Activated CD4-positive, alpha-beta T cell treated with anti-CD3 and anti-CD28 coated beads, Interleukin-2, amount 50 U/mL, for 24 hours (primary cell): ENCODE measurements at places on chromosomes 3 and 15.

DNA sequence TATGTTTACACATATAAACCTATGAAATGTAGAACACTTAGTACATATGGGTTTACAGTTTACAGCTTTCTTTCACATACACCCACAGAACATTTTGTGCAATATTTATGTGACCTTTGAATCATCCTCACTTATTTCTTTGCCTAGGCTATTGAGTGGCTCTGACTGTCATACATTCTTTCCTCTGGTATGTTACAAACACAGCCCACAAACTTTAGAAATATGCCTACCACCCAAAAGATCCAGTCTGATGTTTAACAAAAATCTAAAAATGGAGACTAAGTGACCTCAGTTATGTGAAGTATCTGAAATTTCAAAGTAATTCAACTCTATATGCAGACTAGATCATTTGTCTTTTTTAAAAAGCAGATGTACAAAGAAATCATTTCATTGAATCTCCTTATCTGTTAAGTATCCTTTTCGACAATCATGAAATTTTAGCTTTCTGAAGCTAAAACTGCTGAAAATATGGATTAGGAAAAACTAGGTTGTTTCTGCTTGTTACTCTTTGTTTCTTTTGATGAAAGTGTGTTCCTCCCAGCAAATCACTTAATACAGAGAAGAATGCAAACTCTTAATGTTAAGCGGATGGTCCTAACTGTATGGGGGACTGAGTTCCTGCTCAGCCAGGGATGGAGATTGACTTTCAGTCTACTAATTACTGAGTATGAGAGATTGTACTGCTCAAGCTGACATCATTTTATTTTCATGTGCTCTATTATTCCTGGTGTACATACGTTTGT, 27.7 kb downstream of the CCDC54 start:
- no peak for DNase-seq

DNA sequence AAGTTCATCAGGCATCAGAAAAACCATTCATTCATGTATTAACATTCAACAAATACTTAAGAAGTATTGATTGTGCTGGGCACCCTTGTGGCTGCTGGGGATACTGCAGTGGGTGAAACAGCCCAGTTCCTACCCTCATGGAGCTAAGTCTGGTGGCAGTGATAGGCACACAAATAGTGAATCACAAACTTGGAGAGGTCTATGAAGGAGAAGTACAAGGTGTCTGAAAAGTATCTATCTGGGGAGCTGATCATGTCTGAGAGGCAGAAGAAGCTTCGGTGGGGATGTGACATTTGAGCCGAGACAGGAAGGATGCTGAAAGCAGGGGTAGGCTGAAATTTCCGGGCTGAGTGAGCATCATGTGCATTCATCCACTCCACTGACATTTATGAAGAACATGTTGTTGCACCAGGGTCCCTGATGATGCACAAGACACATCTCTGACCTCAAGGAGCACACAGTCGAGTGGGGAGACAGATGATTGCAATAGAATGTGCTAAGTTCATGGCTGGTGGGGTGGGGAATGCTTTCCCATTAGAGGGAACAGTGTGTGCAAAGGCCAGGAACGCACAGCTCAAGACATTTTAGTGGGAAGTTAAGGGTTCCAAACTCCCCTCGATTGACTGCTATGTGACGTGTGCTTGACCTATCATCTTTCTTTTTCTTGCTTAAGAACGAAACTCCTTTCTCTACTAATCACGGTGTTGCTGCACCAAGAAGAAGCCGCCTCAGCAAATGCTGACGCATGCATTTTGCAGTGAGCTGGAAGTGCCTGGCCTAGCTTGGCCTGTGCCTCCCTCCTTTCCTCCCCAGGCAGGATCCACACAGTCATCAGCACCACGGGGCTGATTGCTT, 309.1 kb upstream of the ICE2 start:
- no peak for DNase-seq

GRCh38 chr15:35958975-35959374, 413.0 kb upstream of the DPH6 start:
- no peak for DNase-seq

GRCh38 chr3:41178576-41178975, 20.7 kb upstream of the CTNNB1 start:
- DNase-seq, result no peak

DNA sequence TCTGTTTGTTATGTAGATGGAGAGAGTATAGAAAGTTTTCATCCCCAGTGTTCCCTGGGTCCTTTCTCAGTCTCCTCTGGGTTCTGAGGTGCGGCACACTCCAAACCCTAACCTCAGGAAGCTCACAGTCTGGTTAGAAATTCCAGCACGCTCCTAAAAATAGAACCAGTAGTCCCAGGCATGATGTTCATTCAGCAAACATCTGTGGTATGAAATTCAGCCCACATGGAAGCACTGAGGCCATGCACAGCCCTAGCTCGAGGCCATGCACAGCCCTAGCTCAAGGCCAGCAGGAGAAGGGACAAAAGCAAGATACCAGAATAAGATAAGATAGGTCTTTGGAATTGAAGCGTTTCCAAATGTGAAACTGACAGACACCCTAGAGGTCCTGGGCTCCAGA, 82.3 kb upstream of the OXTR start:
- DNase-seq, result no peak

DNA sequence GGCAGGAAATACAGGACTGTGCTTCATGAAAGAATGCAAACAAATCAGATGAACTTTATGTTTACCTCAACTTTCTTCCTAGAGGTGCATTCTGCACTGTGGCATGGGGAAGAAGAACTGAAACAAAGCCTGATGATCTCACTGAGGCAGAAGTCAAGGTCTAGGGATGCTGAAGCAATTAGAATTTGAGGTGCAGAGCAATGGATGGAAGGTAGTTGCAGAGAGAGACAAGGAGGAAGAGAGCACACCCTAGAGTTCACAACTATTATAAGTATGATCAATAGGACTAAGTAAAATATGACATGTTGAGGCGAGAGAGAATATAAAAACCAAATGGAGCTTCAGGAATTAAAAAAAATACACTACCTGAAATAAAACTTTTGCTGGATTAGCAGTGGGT, 420.1 kb downstream of the EDEM1 start:
- no peak for DNase-seq

DNA sequence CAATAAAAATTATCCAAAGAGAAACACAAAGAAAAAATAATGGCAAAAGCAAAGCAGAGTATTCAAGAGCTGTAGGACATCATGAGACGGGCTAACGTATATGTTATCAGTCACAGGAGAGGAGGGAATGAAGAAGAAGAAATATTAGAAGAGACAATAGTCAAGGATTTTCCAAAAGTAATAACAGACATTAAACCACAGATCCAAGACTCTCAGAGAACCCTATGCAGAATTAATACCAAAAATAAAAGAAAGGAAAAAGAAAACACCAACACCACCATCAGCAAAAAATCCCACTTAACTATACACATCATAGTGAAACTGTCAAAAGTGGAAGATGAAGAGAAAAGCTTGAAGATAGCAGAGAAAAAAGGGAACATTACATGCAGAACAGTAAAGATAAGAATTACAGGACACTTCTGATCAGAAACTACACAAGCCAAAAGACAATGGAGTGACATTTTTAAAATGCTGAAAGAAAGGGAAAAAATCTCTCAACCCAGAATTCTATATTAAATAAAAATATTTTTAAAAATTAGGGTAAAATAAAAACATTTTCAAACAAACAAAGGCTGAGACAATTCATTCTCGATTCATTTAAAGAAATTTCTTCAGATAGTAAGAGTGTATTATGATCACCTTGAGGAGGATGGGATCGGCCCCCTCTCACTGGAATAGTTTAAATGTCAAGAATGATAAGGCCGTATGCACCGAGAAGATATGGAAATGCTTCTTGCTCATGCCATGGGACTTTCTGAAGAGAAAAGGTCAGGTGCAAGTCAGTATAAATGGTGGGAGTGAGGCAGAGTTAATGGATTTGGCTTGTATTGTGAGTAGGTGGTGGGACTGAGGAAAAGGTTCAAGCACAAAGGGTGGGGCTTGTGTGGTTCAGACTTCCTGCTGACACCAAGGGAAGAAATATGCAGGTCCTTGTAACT, 28.5 kb downstream of the TM2D3 start:
- no peak for DNase-seq

DNA sequence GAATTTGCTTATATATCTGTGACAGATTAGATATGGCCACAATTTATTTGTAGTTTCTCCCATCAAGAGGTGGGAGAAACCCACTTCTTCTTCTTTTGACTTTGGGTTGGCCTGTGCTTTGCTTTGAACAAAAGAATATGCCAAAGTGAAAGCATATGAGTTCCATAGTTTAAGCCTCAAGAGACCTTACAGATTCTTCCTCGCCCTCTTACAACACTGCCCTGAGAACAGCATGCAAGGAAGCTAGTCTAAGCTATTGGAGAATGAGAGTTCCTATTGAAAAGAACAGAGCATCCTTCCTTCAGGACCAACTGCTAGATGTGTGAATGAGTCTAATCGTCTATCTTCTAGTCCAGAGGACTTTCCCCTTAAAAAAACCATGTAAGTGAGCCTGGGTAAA, 394.8 kb downstream of the TUSC7 start:
- no peak for DNase-seq

DNA sequence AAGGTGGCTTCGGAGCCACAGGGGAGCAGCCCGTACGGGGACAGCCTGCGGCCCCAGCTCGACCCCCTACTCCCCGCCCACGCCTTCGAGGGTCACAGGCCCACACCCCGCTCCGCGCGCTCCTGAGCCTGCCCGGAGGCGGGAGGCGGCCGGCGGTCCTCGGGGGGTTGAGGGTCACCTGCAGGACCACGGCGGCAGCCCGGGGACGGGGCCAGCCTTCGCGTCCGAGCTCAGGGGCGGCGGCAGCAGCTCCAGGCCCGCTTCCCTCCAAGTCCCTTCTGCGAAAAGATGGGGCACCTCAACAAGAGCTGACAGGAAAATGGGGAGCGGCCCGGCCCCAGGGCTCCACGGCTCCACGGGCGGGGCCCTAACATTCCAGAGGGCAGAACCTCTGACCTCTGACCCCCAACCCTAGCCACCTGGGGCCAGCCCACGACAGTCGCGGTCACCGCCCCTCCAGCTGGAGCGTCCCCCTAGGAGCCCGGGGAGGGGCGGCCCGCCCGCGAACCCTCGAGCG, 428 bp downstream of the LYSMD4 start:
- no peak for DNase-seq

DNA sequence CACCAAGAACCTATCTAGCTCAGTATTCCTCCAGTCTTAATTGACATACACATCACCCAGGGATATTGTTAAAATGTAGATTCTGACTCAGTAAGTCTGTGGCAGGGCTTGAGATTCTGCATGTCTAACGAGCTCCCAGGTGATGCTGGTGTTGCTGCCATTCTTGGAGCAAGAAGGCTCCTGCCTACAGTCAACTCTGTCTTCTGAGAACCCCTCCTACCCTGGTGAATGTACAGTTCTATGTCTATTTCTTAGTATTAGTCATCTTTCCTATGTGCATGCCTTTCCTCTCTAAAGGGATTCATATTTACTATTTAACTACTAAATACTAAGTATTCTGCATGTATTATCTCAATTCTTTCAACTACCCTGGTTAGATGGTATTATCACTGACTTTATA, 268.7 kb downstream of the EDEM1 start:
- DNase-seq, result no peak

DNA sequence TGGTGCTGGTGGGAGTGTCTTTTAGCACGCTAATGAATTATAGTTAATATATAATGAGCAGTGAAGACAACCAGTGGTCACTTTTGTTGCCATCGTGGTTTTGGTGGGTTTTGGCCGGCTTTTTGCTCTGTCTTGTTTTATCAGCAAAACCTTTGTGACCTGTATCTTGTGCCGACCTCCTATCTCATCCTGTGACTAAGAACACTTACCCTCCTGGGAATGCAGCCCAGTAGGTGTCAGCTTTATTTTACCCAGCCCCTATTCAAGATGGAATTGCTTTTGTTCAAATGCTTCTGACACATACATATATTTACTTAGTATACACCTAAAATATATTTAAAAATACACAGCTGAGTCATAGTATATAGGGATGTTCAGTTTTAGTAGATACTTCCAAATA, 770.3 kb downstream of the PDCD6IP start:
- DNase-seq, result no peak

DNA sequence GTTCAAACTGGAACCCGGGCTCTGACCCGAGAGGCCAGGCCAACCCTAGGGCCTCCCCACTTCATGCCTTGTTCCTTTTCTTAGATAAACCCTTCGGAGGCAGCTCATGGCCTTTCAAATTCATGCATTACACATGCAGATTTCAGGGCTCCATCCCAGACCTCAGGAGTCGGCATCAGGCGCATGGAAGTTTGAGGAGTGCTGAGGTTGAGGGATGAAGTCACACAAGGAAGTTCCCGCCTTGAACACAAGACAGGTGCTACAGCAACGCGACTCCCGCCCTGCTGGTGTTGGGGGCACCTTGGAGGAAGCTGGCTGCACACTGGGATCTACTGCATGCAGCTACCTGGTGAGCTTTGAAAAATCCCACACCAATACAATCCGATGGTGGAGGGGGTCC, 245.2 kb upstream of the LYSMD4 start:
- DNase-seq, result no peak

- no peak for DNase-seq
These were observed 44.7 kb upstream of the NR2C2 start for GRCh38 chr3:14902719-14903118.

DNA sequence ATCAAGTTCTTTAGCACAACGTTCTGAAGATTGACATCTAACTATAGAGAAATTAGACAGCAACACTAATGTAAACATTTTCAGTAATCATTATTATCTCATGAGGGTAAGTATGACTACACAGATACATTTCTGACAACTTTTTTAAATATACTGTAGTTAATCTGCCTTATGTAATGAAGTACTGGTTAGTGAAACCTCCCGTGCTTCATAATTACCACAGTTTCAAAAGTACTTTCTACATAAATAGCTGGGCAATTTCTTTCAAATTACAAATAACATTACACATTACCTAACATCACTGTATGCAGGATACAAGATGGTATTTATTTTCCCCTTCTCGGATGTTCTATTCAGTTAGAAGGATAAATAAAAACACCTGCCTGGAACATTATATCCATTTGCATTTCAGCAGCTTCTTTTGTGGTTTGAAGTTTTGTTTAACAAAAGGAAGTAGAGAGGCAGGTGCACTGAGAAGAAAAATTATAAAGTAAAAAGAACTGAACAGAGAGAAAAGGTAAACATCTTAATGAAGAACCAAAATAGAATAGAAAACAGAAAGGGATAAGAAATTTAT, 1241.5 kb upstream of the GBE1 start:
- no peak for DNase-seq

GRCh38 chr15:100310513-100311153, 31.1 kb downstream of the ADAMTS17 start:
- DNase-seq, result no peak

GRCh38 chr15:71387810-71388209, 272.5 kb downstream of the THSD4 start:
- DNase-seq, result no peak

- DNase-seq, result no peak
These were observed 239.1 kb downstream of the ISL2 start for GRCh38 chr15:76575679-76576078.

DNA sequence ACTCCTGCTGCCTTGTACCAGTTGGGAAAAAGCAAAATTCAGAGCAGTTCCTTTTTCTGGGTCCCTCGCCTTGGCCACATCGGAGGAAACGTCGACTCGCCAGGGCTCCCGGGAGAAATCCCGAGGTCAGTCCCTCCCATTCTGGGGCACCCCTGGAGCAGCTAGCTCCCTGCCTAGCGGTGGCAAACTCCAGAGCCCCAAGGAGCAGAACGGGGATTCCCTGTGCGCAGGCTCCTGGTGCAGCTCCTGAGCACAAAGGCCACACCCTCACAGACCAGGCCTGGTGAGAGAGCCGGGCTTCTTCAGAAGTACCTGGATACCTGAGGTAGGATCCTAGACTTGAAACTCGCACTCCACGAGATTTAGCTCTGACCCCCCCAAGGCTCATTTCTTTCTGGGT, 2.6 kb downstream of the LRRC3B start:
- no peak for DNase-seq

- DNase-seq, result no peak
These were observed 2.4 kb downstream of the SLC25A38 start for GRCh38 chr3:39385456-39386090.
